ENCODE measurements at places on chromosomes 5 and 9.

DNA sequence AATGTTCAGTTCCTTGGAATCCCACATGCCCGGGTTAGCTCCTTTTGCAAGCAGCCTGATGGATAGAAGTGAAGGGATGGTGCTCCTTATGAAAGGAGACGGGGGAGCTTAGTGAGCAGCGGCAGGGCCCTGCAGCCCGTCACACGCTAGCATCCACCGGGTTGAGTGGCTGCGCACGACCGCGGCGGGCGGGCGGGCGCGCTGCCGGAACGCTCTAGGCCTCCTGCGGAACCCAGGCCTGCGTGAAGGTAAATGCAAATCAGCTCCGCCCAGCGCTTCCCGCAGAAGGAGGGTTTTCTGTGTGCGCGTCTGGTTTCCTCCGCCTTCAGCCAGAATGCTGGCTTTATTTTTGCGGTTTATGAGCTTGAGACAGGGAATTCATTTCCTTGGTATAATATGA is 19.8 kb downstream of the IL12B start:
- no peak for DNase-seq
- no peaks in the 10 kb centered on the region for H3K4me1 ChIP-seq
- H3K27me3 ChIP-seq, result no peaks in the 10 kb centered on the region
- no peaks in the 10 kb centered on the region for H3K36me3 ChIP-seq

GRCh38 chr5:1522601-1523479 is 920 bp downstream of the LPCAT1 start:
- no peak overlapping the region for H3K27ac ChIP-seq
- H3K27me3 ChIP-seq, result no peaks in the 10 kb centered on the region
- peaks cover 4% of the 10 kb centered on the region for H3K4me1 ChIP-seq
- no peaks in the 10 kb centered on the region for H3K36me3 ChIP-seq

GRCh38 chr9:90107040-90107725 is 502.4 kb downstream of the GADD45G start:
- H3K36me3 ChIP-seq, result no peaks in the 10 kb centered on the region
- H3K27ac ChIP-seq, result no peak overlapping the region

DNA sequence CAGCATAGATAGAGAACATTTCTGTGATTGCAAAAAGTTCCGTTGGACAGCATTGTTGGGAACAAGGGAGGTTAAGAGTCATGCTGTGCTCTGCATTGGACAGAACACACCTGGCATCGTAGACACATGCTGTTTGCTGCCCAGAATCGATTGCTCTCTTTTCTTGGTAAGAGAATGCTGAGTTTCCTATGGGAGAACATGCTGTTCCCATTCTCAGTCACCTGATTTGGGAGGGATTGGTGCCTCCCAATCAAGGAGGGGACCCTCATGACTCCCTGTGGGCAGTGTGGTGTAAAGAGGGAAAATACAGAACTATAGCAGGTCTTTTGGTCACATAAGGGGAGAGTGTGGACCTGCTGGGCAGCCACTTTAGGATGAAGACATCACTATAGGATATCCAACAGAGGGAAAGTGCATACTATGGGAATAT is 555.4 kb upstream of the CLINT1 start:
- no peaks in the 10 kb centered on the region for H3K27me3 ChIP-seq
- DNase-seq, result no peak
- H3K27ac ChIP-seq, result no peak overlapping the region
- no peak overlapping the region for H3K4me3 ChIP-seq
- no peaks in the 10 kb centered on the region for H3K36me3 ChIP-seq
- no peaks in the 10 kb centered on the region for H3K4me1 ChIP-seq

- no peak overlapping the region for H3K4me3 ChIP-seq
- H3K4me1 ChIP-seq, result no peaks in the 10 kb centered on the region
- H3K36me3 ChIP-seq, result no peaks in the 10 kb centered on the region
- no peak for DNase-seq
Measured at GRCh38 chr5:179930788-179931473, 23.2 kb upstream of the TBC1D9B start.

DNA sequence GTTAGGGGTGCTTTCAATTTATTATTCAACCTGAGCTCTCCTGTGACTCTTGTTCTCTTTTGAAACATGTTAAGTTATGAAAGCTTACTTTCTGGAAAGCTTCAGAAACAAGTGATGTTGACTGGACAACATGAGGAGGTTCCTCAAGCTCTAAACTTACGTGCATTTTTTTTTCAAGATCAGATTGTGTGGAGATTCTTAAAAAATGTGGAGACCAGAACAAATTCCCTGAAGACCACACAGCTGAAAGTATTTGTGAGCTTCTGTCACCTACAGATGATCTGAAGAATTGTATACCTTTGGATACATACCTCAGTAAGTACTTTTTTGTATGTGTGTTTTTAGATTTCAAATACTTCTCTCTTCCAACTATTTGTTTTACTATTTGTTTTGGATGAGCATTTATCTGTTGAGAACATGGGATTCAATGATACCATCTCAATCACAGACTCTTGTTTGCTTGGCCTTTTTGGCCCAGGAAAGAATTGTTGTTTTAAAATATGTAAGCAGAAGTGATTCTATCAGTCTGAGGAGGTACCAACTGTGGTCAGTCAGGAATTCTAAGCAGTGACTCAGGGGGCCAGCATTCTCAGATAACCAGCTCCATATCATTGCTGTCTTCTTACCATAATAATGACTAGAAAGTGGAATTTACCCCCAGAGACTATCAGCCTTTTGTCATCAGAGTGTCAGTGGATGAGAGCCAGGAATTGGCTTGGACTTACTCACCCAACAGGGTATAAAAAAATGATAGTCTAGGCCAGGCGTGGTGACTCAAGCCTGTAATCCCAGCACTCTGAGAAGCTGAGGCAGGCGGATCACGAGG is 34.4 kb upstream of the GLIPR2 start:
- no peaks in the 10 kb centered on the region for H3K27me3 ChIP-seq
- no peaks in the 10 kb centered on the region for H3K36me3 ChIP-seq
- H3K27ac ChIP-seq, result no peak overlapping the region
- H3K4me3 ChIP-seq, result no peak overlapping the region
- DNase-seq, result no peak

DNA sequence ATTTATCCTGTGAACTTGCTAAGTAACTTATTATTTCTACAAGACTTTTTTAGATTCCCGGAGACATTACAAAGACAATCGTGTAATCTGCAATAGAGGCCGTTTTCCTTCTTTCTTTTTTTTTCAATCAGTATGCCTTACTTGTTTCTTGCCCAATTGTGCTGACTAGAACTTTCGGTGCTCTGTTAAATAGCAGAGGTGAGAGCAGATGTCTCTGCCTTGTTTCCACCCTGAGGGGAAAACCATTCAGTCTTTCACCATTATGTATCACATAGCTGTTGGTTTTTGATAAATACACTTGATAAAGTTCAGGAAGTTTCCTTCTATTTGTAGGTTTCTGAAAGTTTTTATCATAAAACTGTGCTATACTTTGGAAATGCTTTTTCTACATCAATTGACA is 10.3 kb downstream of the SPATA31E1 start:
- H3K4me3 ChIP-seq, result no peak overlapping the region
- no peak for DNase-seq
- no peaks in the 10 kb centered on the region for H3K36me3 ChIP-seq
- H3K27me3 ChIP-seq, result no peaks in the 10 kb centered on the region

GRCh38 chr9:92671323-92671722 is 1.4 kb upstream of the IPPK start:
- H3K4me1 ChIP-seq, result peaks cover 11% of the 10 kb centered on the region
- H3K27ac ChIP-seq, result peak overlapping the region; percentile 82
- H3K36me3 ChIP-seq, result no peaks in the 10 kb centered on the region
- no peak for DNase-seq
- peak overlapping the region; percentile 96 for H3K4me3 ChIP-seq

DNA sequence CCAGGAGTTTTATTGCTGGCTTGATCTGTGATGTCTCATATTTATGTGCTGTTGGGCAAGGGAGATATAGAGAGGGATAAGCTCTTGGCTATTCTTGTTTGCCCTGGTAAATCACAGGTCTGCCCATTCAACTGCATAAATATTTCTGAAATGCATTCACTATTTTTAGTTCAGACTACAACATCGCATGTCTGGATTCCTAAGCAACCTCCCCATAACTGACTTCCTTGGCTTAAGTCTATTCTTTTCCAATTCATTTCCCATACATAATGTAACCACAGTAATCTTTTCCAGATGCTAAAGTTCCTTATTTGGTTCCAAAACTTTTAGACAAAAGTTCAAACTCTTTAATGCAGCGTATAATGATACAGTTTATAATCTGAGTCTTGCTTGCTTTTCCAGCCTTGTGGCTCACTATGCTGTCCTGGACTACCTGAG is 321.4 kb upstream of the ACTBL2 start:
- no peak for DNase-seq
- H3K4me3 ChIP-seq, result no peak overlapping the region
- no peaks in the 10 kb centered on the region for H3K4me1 ChIP-seq
- no peaks in the 10 kb centered on the region for H3K36me3 ChIP-seq
- H3K27ac ChIP-seq, result no peak overlapping the region
- no peaks in the 10 kb centered on the region for H3K27me3 ChIP-seq

DNA sequence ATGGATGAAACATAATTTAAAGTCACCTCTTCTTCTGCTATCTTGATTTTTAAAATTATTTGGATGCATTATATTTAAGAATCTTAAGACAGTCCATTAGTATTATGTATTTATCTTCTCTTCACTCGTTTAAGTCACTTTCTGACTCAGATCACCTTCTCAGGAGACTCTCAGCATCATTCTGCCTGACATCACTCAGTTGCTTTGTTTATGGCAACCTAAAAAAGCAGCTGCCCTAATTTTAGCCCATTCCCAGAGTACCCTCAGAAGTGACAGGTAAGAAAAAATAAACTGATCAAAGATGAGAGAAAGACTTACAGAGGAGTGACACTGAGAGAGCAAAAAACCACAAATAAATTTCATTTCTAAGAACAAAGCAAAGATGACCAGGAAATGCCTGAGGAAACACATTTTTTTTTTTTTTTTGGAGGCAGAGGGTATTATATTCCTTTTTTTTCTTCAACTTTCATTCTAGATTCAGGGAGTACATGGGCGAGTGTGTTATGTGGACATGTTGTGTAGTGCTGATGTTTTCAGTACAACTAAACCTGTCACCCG is 140.5 kb downstream of the MUSK start:
- H3K27me3 ChIP-seq, result no peaks in the 10 kb centered on the region
- no peak for DNase-seq
- H3K4me3 ChIP-seq, result no peak overlapping the region
- no peak overlapping the region for H3K27ac ChIP-seq
- no peaks in the 10 kb centered on the region for H3K36me3 ChIP-seq
- no peaks in the 10 kb centered on the region for H3K4me1 ChIP-seq

DNA sequence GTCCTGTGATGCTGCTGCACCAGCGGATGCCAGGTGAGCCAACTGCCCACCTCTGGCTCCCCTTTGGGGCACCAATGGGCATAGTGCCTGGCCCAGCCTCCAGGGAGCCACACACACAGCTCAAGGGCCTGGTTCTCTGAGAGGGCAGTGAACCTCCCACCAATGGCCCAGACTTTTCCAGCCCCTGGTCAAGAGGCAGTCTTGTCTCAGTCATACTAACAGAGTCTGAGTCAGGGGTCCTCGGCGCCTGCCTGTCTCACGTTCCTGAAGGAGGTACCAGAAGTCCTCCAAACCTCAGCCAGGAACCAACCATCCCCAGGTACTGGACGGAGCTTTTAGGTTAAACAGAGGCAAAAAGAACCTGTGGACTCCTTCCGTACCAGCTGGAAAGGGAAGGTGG is 121.1 kb downstream of the C5orf15 start:
- no peak for DNase-seq
- H3K27me3 ChIP-seq, result no peaks in the 10 kb centered on the region
- no peak overlapping the region for H3K4me3 ChIP-seq
- H3K4me1 ChIP-seq, result no peaks in the 10 kb centered on the region
- no peak overlapping the region for H3K27ac ChIP-seq
- H3K36me3 ChIP-seq, result no peaks in the 10 kb centered on the region

DNA sequence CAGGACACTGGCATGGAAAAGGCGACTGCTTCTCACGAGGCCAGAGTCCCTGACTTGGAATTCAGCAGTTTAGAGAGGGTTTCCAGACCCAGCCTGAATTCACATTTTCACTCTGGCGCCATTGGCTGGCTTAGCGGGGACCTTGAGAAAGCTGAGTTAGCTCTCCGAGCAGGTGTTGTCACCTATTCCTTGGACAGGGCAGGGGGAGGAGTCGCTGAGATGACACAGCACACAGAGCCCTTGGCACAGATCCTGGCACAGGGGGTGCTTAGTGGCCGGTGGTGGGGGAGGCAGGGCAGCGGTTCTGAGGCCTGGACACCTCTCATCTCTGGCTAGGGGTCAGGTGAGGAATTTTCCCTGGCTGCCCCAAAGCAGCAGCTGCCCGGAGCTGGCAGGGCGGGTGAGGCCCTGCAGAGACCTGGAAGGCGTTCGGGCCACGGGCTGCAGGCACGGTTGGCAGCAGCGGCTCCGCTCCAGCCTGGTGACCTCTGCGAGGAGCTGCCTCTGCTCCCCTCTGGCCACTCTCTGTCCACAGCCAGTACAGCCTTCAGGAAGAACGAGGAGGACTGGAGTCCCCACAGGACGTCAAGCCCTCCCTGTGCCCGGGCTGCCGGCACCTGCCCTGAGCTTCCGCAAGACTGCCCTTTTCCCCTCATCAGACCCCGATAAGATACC is 72.4 kb upstream of the RAPGEF1 start:
- no peaks in the 10 kb centered on the region for H3K27me3 ChIP-seq
- DNase-seq, result no peak
- H3K27ac ChIP-seq, result no peak overlapping the region
- H3K36me3 ChIP-seq, result no peaks in the 10 kb centered on the region

- no peaks in the 10 kb centered on the region for H3K4me1 ChIP-seq
- no peaks in the 10 kb centered on the region for H3K27me3 ChIP-seq
- DNase-seq, result no peak
- H3K4me3 ChIP-seq, result no peak overlapping the region
Measured at GRCh38 chr9:7172154-7173115, 414.7 kb downstream of the KDM4C start.

DNA sequence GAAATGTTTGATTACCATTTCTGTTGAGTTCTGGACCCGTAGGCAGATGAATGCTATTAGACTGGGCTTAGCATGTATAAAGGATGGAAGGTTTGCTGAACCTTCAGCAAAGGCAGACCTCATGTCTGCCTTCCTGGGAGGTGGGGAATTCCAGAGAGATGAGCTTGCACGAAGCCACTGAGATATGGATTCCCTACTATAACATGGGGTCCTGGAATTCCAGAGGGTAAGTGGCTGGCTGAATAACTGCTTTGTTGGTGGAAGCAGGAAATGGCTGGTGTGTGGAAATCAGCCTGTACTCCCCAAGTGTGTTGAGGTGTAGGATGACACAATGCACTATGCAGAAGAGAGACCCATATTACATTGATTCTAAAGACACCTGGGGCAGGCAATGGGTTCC is 526.4 kb downstream of the CTNND2 start:
- DNase-seq, result no peak
- no peaks in the 10 kb centered on the region for H3K4me1 ChIP-seq
- H3K4me3 ChIP-seq, result no peak overlapping the region
- no peak overlapping the region for H3K27ac ChIP-seq

GRCh38 chr9:130128733-130129431 is 43.3 kb upstream of the NCS1 start:
- no peaks in the 10 kb centered on the region for H3K36me3 ChIP-seq
- no peaks in the 10 kb centered on the region for H3K4me1 ChIP-seq
- DNase-seq, result peak; percentile 59
- no peaks in the 10 kb centered on the region for H3K27me3 ChIP-seq
- peak overlapping the region; percentile 77 for H3K27ac ChIP-seq
- H3K4me3 ChIP-seq, result no peak overlapping the region

- no peak overlapping the region for H3K4me3 ChIP-seq
- H3K4me1 ChIP-seq, result no peaks in the 10 kb centered on the region
- no peaks in the 10 kb centered on the region for H3K27me3 ChIP-seq
- no peaks in the 10 kb centered on the region for H3K36me3 ChIP-seq
- H3K27ac ChIP-seq, result no peak overlapping the region
Measured at GRCh38 chr9:108077556-108077955, 588.0 kb upstream of the KLF4 start.

- H3K4me3 ChIP-seq, result no peak overlapping the region
- no peaks in the 10 kb centered on the region for H3K36me3 ChIP-seq
- no peak overlapping the region for H3K27ac ChIP-seq
- H3K27me3 ChIP-seq, result no peaks in the 10 kb centered on the region
- no peak for DNase-seq
- H3K4me1 ChIP-seq, result no peaks in the 10 kb centered on the region
Measured at GRCh38 chr5:112583166-112583565, 154.5 kb upstream of the APC start.

Data from right lobe of liver (tissue), 6 donors.